CD4-positive, alpha-beta T cell treated with Interleukin-21 for 1 hour (primary cell): ENCODE measurements at places on chromosomes 6 and 20.
A peak's percentile ranks its signal among the peaks of the same experiment; 100 is the strongest.

DNA sequence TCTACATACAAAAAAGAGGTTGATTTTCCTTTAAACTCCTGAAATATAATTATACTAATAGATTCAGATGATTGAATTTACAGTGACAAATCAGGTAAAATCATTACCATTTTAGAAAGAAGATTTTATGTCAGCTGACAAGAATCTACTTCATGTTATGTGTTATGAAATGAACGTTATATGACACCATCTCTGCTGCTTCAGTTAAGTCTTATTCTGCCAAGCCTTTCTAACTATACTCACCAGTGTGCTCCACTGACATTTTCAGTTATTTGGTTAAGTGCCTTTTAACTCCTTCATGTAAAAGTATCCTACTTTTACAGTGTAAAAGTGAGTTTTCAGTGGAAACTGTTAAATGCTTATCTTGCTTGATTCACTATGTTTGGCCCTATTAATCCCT lies 80.4 kb downstream of the RWDD2A start:
- DNase-seq: no peak

GRCh38 chr6:168415098-168415992 lies 25.6 kb upstream of the SMOC2 start:
- no peak for DNase-seq

DNA sequence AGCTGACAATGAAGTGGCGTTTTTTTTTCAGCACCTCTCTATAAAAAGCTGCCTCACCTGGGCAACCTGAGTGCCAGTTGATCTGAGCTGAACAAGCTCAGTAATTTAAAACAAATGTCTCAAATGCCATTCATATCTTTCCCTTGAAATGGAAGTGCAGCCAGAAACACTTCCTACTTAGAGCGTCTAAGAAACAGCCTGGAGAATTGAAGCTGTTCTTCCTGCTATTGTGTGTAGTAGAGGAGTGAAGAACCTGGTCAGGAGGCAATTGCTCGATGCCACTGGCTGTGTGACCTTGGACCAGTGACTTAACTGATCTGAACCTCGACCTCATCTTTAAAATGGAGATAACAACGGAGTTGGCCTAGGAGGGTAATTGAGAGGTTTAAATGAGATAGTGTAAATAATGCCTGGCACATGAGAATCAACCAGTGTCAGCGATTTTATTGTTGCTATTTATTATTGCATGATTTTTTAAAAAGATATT lies 95.4 kb upstream of the FOXQ1 start:
- no peak for DNase-seq

DNA sequence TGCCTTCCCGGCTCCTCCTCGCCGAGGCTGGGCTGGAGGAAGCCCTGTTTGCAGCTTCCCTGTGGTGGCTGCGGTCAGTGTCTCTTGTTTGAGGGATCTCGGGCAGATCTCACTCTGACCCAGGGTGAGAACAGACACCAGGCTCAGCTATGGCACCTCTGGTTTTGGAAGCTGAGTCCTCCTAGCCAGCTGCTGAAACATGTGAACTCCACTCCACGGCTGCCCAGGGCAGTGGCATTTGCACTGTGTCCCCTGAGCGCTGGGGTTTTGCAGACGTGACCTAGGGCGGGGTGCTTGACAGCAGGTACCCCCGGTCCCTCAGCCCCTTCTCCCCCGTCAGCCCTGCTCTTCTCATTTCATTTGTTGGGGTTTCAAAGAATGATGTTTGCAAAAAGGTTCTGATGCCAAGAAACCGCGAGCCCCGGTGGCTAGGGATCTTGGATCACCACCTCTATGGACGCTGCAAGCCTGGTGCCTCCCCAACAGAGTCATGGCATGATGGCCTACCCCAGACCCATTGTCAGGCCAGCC lies 55.0 kb upstream of the DACT2 start:
- DNase-seq: no peak

DNA sequence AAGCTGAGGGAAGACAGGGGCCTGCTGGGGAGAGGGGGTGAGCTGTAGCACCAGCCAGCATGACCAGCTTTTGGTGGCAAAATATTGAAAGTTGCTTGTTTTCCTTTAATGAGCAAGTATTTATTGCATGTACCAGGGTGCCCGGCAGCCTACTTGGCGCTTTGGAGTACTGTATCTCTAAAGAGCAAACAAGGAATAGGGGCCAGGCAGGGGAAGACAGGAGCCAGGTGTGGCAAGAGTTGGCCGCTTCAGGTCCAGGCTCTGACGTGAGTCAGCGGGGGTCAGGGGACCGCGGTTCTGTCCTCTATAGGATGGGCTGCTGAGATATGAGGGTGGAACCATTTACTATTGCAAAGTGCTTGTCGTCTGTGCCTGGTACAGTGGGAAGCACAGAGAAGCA lies 63.1 kb downstream of the PSMG4 start:
- no peak for DNase-seq

DNA sequence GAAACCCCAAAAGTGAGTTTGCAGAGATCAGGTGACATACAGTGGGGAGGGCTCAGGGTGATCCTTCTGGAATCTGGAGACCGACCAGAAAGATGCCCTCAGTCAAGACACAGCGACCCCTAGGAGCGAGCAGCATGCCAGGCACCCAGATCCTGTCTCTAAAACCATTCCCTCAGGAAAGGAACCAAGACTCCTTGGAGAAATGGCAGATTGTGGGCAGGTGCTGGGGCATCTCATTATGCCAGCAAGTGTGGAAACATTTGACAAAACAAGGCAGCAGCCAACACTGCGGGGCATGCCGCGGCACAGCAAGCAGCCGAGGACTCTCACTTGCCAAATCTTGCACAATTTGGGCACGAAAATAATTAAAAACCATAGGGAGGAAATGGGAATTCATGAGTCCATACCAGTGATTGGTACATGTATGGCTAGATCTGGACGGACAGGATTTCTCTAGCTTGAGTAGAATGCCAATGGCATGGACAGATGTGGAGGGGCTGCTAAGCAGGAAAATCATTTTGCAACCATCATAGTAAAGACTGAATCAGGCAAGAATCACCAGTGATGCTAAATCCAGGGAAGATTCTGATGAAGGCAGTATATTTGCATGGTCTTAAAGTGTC lies 76.9 kb downstream of the GINS1 start:
- DNase-seq: no peak

- DNase-seq: no peak
Observed at GRCh38 chr20:45469336-45470261, at the start of gene WFDC2. Gene WFDC2, plus strand, starts transcription at chr20:45469753. Its CDS starts 29 bp downstream, at chr20:45469782.

DNA sequence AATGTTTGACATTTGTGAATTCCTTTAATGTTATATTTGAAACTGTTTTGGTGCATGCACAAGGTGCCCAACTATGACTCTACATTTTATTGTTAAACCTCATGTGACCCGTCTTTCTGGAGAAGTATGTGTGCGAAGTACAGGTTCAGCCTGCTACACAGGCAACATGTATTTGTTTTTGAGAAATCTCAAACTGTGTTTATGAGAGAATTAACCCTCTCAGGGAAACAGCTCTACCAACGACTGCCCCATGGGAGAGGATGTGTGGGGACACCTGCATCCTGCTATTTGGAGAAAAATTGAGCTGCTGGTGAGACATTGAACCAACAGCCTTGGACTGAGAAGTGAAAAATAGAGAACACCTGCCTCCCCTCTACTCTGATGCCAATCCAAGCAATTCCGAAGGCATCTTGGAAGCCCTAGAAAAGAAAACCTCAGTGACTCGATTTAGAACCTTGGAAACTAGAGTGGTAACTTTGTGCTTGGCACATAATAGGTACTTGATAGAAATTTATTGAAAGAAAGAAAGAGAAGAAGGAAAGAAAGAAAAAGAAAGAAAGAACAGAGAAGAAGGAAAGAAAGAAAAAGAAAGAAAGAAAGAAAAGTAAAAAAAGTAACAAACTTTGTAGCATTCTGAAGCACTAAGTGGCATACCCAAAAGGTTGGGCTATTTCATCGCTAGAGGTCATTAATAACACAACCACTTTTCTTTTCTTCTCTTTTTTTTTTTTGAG lies 2.9 kb upstream of the AKAP12 start:
- DNase-seq: no peak

DNA sequence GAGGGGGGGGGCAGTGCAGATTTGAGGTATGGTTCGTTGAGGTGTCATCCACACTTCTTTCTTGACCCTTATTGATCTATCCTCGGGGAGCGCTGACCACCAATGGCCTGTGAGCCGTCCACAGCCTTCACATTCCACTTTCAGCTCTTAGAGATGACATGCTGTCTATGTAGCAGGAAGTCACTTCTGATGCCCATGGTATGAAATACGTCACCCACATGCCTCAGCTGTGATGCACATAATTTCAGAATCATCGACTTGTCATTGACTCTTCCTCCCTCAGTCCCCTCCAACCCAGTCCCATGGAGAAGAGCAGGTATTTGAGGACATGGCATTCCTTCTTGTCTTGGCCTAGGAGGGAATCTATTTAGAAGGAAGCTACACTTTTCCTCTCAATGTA lies 4.7 kb upstream of the ADGRF5 start:
- DNase-seq: no peak

DNA sequence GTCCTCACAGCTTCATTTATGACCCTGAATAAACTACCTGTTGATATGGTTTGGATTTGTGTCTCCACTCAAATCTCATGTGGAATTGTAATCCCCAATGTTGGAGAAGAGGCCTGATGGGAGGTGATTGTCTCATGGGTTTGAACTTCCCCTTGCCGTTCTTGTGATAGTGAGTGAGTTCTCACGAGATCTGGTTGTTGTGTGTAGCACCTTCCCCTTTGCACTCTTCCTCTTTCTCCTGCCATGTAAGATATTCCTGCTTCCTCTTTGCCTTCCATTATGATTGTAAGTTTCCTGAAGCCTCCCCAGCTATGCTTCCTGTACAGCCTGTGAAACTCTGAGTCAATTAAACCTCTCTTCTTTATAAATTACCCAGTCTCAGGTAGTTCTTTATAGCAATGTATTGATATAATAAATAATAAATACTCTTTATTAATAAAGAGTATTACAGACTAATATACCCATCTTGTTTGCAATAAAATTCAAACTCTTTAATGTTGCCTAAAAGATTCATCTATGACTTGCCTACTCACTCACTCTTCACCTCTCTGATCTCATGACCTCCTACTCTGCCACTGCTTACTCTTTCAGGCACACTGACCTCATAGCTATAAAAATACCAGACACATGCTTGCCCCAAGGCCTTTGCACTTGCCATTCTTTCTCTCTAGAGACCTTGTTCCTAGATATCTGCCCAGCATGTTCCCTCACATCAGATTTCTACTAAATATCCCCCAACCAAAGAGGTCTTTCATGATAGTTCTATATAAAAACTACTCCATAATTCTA lies 256.4 kb upstream of the MARCKS start:
- no peak for DNase-seq

DNA sequence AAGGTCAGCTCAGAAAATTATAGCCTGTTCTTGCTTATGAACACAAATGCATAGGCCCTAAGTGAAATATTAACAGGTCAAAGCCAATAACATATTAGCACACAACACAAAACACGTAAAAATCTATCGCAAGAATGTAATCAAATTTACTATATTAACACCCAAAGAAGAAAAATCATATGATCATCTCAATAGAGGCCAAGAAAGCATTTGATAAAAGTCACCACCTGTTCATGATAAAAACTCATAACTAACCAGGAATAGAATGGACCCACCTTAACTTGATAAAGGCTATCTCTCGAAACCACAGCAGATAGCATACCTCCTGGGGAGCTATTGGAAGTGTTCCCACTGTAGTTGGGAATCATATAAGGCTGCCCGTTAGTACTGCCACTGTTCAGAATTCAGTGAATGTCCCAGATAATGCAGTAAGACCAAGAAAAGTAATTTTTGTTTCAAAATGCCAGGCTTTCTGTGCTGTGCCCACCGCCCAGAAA lies 21.6 kb downstream of the POFUT1 start:
- DNase-seq: no peak

- DNase-seq: no peak
Observed at GRCh38 chr6:157528931-157529653, 148.1 kb downstream of the ZDHHC14 start.

- DNase-seq: no peak
Observed at GRCh38 chr20:63238514-63239125, 2.9 kb downstream of the BIRC7 start.

DNA sequence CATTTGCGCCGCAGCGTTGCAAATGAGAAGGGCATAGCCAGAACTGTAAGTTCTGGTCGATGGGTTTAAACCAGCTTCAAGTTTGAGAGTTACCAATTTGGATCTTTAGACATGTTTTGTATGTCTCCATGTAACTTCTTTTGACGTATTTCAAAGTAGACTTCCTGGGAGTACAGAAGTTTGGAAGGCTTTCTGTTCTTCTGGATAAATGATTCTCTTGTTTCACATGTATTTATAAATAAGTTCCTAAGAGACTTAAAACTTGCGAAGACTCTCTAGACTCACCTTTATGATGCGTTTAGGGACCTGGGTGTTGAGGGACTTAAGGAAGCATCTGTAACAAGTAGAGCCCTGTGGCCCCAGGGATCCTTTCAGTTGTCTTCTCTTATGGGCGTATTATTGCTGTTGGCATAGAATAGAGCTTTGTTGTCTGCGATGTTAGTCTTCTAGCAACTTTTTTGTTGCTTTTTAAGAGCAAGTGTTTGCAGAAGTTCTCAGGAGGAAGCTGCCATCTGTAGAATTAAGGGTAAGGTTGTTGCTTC lies 1.3 kb downstream of the CDYL start:
- DNase-seq: no peak

- DNase-seq: no peak
Observed at GRCh38 chr6:165599121-165599520, 63.9 kb downstream of the PDE10A start.

- no peak for DNase-seq
Observed at GRCh38 chr6:15754035-15754705, 91.3 kb upstream of the DTNBP1 start.

- no peak for DNase-seq
Observed at GRCh38 chr6:75135450-75135849, 70.4 kb downstream of the COL12A1 start.

GRCh38 chr20:10710991-10711775 lies 37.4 kb upstream of the JAG1 start:
- no peak for DNase-seq

- DNase-seq: peak; percentile 15
Observed at GRCh38 chr6:157983406-157984119, 1.9 kb downstream of the SYNJ2 start.
